Brain (organoid and tissue), 16 donors: ENCODE measurements at places on chromosomes 2 and 18. TPM values are rescaled to one million over a fixed set of nuclear protein-coding genes. Genes with fewer than 3 reads are reported as not detected.

TTN gene
- not detected for polyA plus RNA-seq

GRCh38 chr2:223062396-223062795 is 10.4 kb downstream of the KCNE4 start:
- DNase-seq, result no peak

DNA sequence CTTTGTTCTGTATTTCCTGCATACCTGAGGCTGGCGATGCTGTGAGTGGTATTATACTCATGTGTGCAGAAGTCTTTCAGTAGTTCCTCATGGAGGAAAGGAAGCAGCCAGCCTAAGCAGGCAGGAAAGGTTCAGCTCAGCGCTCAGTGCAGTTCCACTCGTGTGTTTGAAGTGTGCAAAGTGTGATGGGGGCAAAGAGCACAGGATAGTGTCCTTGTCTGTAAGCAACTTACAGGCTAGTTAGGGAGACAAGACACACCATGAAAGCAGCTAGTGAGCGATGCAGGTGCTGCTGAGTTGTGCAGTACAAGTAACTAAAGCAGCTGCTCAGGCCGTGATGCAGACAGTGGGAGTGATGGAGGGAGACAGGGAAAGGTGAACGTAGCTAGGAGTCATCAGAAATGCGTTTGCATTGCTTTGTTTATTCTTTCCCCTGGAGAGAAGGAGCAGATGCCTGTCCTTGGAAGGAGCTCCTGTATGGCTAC is 146.2 kb downstream of the LDLRAD4 start:
- no peak for DNase-seq

GRCh38 chr2:237122214-237122666 is 36.6 kb downstream of the COPS8 start:
- peak; percentile 31 for DNase-seq

GRB14 gene
- polyA plus RNA-seq, result 1.0 TPM

PJVK gene
- polyA plus RNA-seq, result 0.22 TPM

CYP27C1 gene
- polyA plus RNA-seq, result not detected

DNA sequence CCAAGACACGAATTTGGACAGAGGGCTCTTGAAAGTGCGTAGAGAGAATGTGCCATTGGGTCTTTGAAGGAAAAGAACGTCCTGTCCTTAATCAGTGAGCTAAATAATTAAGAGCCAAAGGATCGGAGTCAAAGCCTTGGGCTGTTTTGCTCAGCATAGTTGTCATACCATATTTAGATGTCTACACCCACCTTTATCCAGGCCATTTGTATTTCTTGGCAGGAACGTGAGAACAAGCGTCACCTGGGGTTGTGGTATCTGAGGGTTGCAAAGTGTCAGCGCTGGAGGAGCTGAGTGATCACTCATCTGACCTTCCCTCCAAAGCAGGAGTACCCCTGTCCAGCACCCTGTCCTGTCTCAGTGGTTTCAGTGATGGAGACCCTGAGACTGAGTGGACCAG is 4.5 kb downstream of the LPIN1 start:
- no peak for DNase-seq

CNDP1 gene
- 90.4 TPM for polyA plus RNA-seq

DNA sequence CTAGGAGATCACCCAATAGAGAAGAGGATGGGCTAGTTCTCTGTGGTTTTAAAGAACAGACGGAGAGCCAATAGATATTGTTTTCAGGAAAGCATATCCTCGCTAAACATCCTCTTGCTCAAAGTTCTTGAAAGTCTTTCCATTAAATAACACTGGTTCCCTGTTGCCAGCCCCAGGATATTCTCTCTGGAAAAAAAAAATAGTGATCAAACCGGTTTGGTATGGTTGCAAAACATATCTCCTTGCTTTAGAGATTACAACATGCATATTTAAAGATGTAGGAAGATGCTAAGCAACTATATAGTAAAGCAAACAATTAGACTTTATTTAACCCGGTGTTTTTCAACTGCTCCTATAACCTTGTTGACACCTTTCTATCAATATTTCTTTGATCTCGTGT is 211.4 kb downstream of the CMPK2 start:
- DNase-seq, result no peak

SATB2 gene
- polyA plus RNA-seq, result 7.2 TPM

GRCh38 chr2:106954304-106954703 is 68.3 kb upstream of the ST6GAL2 start:
- no peak for DNase-seq

- DNase-seq, result no peak
Measured at GRCh38 chr2:37934591-37935513, 9.8 kb downstream of the RMDN2 start.

DNA sequence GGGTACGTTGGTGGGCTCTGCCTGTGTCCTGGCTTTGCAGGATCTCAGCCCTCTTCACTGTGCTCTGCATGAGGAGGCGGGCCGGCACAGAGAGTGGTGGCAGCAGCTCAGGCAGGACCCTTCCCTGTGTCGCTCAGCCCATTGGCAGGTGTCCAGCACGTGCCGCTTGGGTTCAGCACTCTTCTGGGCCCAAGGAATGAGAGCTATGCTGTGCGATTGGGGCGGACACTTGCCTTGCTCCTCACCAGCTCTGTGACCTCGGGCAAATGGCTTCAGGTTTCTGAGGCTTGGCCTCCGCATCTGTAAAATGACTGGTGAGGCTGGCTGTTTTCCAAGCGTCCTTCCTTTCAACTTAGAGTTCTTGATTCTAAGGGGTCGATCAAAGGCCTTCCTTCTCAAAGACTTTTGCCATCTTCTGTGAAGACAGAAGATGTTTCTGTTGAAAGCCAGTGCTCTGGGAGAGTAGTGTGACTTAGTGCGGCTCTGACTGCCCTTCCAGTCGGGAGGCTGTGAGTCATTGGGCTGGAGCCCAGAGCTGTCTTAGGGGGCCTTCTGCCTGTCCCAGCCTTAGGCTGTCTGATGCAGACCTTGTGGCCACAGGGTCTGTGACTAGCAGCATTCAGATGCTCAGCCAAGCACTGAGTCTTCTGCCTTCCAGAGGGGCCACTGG is 35.6 kb downstream of the GLI2 start:
- DNase-seq, result no peak

UPP2 gene
- 0.24 TPM for polyA plus RNA-seq

DNA sequence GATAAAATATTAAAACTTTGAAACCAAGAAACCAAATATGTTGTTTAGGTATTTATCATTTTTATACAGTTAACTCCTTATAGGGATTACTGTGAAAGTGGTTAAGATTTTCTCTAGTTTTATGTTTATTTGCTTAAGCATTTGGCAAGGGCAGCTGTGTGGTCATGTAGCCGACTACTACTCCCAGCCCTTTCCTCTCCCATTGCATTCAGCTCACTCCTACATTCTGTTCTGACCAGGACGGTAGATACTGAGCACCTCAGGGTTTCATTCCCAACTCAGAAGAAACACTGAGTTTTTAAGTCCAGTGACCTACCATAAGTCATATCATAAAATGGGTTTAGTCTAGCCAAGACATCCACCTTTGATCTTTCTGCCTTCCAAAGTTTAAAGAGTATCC is 19.8 kb downstream of the FZD5 start:
- no peak for DNase-seq

CXCR2 gene
- 0.29 TPM for polyA plus RNA-seq

FARP2 gene
- 16.2 TPM for polyA plus RNA-seq

ANKRD30BL gene
- polyA plus RNA-seq, result not detected

- DNase-seq, result no peak
Measured at GRCh38 chr2:19702267-19702666, 199.5 kb downstream of the TTC32 start.

DNA sequence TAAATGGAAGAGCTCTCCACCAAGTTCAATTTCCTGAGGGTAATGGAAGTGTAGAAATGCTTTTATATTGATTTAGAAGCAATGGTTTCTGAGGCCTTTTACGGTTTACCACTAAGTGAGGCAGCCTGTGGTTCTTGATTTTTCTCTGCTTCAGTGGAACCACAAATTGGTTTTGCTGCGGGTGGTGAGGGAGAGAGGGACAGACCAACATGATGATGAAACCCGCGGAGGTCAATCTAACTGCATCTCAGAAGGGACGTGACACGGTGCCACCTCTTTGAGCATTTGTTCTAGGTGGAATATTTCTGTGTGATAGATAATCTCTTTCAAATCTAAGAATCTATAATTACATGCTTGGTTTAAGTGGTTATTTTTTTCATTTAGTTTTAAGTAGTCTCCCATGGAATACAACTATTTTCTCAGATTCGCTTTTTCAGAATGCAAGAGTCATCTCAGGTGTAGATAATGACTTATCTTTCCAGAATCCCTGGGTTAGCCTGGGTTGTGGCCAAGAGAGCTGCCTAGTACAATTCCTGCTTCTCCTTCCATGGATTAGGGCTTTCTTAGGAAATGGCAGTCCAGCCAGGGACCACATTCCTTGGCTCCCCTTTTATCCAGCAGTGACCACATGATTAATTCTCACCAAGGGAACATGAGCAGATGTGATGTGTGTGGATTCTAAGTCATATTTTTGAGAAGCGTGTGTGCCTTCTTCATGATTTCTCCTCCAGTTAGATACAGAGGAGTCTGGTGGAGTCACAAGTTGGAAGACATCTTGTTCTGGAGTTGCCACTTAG is 52.5 kb downstream of the KCNE4 start:
- no peak for DNase-seq

CROCC2 gene
- not detected for polyA plus RNA-seq

DNA sequence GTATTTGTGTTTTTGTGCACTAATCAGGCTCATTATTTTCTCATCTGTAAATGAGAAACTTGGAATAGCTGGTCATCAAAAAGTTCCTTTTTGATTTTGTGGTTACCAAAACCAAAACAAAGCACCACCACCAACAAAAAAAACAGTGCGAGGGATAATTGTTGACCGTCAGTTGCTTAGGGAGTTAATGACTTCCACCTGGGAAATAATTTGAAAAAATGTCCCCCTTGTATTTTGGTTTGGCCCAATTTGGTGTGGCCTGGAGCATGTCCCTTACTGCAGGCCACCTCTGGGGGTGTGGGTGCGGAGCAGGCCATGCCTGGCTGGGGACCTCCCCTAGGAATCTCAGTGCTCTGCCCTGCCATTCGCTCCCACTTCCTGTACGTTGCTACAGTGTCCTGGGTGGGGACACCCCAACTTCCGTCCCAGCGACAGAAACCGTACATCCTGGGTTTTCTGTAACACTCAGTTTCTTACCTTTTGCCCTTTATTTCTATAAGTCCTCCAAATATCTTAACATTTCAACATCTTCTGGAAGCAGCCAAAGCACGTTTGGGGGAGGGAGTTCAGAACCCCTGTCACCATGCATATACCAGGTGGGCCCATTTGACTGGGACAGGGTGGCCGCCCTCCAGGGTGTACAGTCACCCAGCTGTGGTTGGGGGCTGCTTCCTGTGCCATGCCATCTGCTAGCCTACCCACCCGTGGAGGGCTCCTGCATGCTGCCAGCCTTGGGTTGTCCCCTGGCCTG is 31.3 kb downstream of the NCK2 start:
- no peak for DNase-seq

IL36A gene
- not detected for polyA plus RNA-seq

GRCh38 chr2:150888337-150888736 is 373.3 kb downstream of the RBM43 start:
- no peak for DNase-seq

GRCh38 chr2:101330253-101330933 is 21.9 kb upstream of the RNF149 start:
- no peak for DNase-seq

DNA sequence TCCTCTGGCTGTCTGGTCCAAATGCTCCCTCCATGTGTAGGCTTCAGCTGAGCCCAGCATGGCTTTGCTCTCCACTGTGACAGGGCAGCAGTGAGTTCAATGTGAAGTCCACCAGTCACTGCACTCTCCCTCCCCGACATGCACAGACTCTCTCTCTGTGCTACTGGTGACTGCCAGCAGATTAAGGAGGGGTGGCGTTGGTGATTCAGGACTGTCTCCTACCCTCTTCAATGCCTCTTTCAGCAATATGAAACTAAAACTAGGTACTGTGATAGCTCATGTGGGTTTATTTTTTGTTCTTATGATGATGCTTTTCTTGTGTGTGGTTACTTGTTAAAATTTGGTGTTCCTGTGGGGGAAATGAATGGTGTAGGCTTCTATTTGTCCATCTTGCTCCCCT is 201.0 kb upstream of the RBMS1 start:
- DNase-seq, result no peak

DNA sequence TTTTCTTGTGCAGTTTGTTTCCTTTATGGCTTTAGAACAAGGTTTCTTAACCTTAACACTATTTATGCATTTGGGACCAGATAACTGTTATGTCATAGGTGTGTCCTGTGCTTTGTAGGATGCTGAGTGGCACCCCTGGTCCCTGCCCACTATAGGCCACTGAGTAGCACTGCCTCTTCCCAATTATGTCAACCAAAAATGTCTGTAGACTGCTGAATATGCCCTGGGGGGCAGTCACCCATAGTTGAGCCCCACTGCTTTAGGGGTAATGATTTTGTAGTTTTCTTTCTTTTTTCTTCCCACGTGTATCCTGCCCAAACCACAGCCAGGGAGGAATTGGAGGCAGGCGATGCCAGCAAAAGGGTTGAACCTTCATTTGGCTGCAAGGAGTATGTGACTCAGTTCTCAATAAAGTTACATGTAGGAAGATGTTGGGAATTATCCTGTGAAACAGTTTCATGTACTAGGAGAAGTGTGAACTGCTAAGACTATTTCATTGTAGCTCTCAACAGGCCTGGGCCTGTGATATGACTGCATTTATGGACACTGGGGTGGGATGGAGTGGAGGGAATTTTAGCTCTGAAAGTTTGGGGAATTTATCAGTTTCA is 65.7 kb downstream of the FMNL2 start:
- DNase-seq, result peak; percentile 19
